ENCODE measurements at places on chromosomes 3 and 15.

DNA sequence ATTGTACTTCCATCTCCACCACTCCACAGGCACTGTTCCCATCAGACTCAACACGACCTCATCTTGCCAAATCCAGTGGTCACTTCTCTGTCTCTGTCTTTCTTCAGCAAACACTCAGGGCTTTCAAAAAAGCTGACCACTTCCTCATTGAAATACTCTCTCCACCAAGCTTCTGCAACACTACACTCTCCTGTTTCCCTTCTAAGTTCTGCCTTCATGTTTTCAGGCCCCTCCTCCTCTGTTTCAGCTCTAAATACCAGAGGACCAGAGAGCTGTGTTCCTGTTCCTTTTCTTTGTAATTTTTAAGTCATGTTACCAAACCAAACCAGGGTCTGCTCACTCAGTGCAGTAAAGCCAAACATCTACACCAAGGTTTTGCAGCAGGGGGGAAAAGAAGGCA is 33.8 kb upstream of the ACP3 start:
- no peak for DNase-seq

DNA sequence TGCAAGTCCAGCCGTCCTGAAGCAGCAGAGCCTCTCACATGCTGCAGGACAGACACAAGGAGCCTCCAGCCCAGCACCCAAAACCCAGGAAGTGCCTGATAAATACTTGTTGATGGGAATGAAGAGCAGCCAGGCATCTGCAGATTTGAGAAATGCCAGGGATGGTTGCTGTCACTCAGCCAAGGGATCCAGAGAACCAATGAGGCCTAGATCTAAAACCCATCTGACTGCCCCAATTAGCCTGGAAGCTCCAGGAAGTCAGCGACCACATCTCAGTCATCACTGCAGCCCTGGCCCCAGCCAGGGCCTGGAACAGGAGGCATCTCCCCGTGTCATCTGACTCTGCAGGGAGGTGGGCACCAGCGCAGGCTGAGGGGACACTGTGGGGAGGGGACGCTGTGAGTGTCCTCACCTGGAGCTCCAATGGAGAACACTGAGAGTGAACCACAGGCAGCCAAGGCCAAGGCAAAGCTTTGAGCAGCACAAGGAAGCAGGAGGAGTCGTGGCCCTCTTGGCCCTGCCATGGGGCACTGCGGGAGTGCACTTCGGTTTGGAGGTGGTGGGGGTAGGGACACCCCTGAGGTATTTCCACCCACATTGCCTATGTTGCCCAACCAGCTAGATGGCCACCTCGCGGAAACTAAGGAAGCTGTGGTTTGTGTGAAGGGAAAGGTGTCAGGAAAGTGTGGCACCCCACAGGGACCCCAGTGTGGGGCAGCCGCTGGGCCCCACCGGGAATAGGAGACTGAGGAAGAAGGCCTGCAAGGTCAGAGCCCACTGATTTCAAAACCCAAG is 229.5 kb downstream of the VPS13C start:
- no peak for DNase-seq

- DNase-seq, result no peak
Measured at GRCh38 chr15:23854203-23854911, 167.3 kb upstream of the NDN start.

GRCh38 chr3:124768812-124769211 is 38.6 kb downstream of the UMPS start:
- no peak for DNase-seq

- DNase-seq, result no peak
Measured at GRCh38 chr3:143120716-143121240, 1.2 kb downstream of the CHST2 start.

- no peak for DNase-seq
Measured at GRCh38 chr3:78091478-78092119, 1051.7 kb downstream of the ROBO2 start.

GRCh38 chr15:63046917-63047760 is 4.6 kb downstream of the TPM1 start:
- no peak for DNase-seq

- DNase-seq, result no peak
Measured at GRCh38 chr15:28935316-28935715, 49.5 kb downstream of the APBA2 start.

DNA sequence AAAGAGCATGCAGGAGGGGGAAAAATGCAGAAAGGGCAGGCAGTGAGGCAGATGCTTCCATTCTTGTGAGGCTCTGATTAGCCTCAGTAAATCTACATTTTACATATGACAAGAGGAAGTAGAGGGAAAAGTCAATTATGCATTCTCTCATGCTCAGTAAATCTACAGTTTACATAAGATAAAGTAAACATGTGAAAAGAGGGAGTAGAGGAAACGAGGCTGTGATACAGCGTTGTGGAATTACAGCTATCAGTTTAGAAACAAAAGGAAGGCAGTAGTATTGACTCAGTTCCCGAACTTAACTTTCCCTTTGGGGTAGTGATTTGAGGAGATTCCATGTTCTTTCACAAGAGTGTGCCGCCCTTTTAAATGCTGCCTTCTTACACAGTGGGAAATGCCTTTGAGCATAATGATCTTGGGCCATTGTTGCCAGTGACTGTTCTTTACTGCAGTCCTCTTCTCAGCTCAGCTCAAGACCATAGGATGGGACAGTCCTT is 39.3 kb downstream of the OSTN start:
- no peak for DNase-seq

- no peak for DNase-seq
Measured at GRCh38 chr3:100216713-100217112, 44.1 kb upstream of the TBC1D23 start.

- DNase-seq, result no peak
Measured at GRCh38 chr15:101137312-101137940, 114.4 kb downstream of the CHSY1 start.

DNA sequence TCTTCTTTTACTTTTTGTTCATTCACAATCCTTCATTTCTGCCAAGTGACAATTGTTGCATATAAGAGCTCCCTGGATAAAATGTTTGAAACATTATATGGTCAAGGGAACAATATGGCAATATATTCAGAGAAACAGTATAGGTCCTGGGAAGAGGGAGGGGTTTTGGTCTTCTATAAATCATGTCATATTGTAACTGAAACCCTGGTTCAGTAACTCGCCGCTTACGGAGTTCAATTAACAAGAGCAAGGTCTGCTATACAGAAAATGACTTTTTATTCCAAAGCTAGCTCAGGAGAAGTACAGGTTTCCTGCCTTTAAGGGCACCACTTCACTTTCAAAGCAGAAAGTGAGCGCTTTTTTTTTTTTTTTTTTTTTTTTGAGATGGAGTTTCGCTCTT is 522.1 kb upstream of the TGFBR2 start:
- DNase-seq, result no peak

GRCh38 chr3:65873028-65873427 is 165.7 kb downstream of the MAGI1 start:
- DNase-seq, result no peak

DNA sequence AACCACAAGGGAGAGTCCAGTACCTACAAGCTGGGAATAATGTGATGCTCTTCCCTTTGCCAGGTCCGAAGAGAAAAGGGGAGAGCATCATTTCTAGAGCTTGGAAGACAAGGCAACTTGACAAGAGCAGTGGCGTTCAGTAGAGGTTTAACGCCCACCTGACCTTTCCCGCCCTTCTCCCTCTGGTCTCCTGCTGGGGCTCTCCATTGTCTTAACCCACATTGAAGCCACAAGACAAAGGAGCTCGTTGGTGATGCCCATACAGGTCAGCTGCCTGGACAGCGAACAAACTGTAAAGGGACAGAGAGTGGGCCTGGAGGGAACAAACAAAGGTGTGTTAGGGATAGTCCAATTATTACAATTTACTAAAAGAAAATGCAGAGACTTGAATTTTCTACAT is 13.1 kb upstream of the DUT start:
- no peak for DNase-seq

DNA sequence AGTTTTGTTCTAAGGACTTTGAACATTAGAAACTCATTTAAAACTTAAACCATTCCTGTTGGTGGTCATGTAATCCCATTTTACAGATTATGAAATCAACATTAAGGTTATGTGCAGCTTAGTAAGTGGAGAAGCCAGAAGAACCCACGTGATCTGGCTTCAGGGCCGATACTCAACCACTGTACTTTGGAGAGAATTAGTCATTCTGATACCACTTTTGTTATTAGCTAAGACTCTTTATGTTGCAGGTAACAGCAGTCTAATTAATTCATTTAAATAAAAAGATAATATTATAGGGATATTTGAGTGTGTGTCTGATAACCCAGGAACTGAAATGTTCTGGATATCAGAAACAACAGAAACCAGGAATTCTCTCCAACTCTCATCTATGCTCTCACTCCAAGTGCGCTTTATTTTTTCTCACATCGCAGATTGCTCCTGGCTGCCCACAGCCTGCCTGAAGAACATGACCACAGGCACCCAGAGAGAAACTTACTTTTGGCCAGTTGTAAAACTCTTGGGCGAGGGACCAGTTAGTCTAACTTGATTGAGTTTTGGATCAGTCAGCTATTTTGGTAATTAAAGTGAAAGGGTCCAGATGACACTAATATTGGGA is 25.2 kb downstream of the UBE2E1 start:
- DNase-seq, result no peak

DNA sequence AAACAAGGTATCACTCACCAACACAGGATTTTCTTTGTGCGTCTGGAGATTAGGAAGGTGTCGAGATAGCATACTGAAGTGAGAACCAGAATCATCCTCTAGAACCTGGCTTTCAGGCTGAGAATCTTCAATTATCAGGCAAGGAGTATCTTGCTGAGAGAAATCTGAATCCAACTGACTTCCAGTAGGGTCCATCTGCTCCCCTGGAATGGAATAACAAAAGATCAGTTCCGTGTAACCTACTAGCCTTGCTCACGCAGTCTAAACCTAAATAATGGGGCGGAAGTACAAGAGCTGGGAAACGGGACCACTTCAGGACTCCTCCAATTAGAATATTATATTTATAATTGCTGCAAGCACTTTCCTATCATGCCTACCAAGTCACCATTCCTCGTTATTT is 690 bp downstream of the TP53BP1 start:
- DNase-seq, result no peak

DNA sequence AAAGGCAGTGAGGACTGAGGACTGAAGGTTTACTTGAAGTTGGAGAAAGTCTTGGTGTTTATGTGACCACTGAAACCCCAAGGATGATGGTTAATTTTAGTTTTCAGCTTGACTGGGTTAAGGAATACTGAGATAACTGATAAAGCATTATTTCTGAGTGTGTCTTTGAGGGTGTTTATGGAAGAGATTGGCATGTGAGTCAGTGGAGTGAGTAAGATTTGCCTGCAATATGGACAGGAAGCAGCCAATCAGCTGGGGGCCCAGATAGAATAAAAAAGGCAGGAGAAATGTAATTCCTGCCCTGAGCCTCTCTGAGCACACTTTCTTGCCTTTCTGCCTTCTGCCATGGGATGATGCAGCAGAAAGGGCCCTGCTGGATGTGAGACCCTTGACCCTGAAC is 92.4 kb downstream of the KBTBD8 start:
- DNase-seq, result no peak

DNA sequence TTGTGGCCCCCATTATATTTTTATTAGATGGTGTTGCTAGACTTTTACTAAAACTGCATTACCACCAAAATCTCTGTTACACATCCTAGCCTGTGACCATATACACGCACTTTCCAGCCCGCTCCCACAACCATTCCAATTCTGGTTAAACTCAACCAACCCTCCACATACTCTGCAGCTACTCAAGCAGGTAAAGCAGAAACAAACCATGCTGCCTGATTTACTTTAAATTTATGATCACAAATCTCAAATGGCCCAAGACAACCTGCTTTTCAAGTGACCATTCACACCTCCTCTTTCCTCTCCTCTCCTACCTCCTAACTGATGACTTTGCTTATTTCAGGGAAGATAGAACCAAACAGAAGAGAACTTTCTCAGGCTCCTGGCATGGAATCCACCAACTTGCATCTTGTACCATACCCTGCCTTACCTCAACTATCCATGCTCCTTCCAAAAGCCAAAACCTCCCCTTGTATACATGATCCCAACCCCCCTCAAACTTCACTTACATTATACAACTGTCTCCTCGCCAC is 18.5 kb downstream of the ULK4 start:
- no peak for DNase-seq

DNA sequence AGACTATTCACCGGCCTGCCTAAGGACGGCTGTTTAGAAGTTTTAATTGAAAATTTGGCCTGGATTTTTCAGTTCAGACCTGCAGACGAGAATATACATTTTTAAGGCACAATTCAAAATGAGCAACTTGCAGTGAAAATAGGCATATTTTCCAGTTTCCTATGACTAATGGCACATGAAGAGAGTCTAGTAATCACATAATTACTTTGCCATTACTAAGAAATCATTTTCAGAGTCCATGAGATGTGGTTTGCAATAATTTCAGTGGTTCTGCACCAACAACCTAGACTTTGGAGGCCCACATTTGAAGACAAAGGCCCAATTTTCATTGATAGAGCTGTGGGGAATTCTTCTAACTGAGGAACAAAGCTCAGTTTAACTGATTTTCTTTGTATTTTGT is 205.3 kb downstream of the SOX2 start:
- DNase-seq, result no peak

DNA sequence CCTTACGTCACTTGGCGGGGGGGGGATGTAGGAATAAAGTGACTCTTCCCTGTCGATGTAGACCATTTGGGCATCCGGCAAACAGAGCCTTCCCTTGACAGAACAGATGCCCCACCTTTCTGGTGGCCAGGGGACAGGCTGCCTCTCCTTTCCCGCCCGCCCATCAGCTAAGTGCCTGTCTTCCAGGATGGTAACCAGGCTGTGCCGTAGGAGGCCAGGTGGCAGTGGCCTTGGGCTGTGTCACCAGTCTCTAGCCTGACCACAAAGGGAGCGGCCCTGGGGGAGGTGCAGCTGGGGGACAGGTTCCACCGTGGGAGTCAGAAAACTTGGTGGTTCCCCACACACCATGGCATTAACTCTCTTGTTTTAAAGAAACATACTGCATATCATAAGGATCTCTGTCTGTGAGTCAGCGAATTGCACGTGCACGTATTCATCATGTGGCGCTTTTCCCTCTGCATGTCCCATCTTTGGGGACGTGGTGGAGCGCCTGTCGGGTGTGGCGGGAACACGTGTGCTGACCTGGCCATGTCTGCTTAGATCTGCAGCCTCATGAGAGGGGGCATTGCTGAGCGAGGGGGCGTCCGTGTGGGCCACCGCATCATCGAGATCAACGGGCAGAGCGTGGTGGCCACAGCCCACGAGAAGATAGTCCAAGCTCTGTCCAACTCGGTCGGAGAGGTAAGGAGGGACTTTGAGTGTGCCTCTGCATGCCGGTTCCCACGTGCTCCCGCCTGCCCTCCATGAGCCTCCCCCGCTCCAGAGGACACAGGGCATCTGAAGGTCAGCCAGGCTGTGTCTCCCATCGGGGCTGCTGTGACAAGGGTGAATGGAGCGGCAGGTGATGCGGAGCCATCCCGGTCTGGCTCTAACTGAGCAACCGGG is 156.0 kb downstream of the NSMCE3 start:
- no peak for DNase-seq

GRCh38 chr15:61049934-61050333 is 179.2 kb downstream of the RORA start:
- DNase-seq, result no peak

DNA sequence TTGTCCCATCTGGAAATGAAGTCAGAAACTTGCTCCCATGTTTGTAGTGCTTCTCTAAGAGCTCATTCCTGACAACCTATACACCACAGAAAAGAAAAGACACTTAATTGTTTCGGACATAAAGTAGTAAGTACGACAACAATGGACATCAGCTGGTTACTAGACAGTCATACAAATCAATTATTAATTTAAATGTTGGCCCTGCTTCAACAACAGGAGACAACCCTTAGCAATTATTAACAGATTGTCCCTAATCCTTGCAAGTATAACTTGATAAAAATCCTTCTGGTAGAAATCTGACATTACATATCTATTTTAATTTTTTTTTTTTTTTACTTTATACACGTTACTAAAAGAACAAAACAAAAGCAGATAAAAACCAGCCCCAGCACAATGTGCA is 29.8 kb downstream of the ERICH6 start:
- DNase-seq, result no peak

Measured in NCI-H524 treated with DMSO at 0.1 percent for 48 hours (cell line).